ENCODE measurements at places on chromosomes 4 and X. TPM values are rescaled to one million over a fixed set of nuclear protein-coding genes. Genes with fewer than 3 reads are reported as not detected.

The CENPVL1 gene
- not detected for total RNA-seq

The SERTM2 gene
- total RNA-seq = not detected

The FAAH2 gene
- 6.6 TPM for total RNA-seq

The NOA1 gene
- 27.1 TPM for total RNA-seq

The TLR1 gene
- total RNA-seq = 0.14 TPM

The GAGE12D gene
- not detected for total RNA-seq

The GRPEL1 gene
- 47.8 TPM for total RNA-seq

The GAGE13 gene
- not detected for total RNA-seq

The OCIAD2 gene
- total RNA-seq = 147 TPM

The VEGFC gene
- total RNA-seq = 26.8 TPM

The TCEAL3 gene
- total RNA-seq = 12.0 TPM

The MGST2 gene
- 62.4 TPM for total RNA-seq

The BMPR1B gene
- 5.2 TPM for total RNA-seq

The NPY5R gene
- total RNA-seq = not detected

The PCDH10 gene
- under 0.01 TPM for total RNA-seq

The TLR2 gene
- total RNA-seq = 1.0 TPM

The CHRNA9 gene
- total RNA-seq = not detected

The RNF212 gene
- total RNA-seq = 0.35 TPM

Data from airway epithelial cell (primary cell).